Stimulated activated CD8-positive, alpha-beta memory T cell treated with anti-CD3 and anti-CD28 coated beads, Interleukin-15, amount 100 ng/mL, for 24 hours (primary cell): ENCODE measurements at places on chromosomes 5 and 9.

GRCh38 chr5:157947156-157947555 is 88.2 kb upstream of the CLINT1 start:
- no peak for DNase-seq

GRCh38 chr9:96599298-96599697 is 20.3 kb downstream of the CDC14B start:
- DNase-seq, result no peak

DNA sequence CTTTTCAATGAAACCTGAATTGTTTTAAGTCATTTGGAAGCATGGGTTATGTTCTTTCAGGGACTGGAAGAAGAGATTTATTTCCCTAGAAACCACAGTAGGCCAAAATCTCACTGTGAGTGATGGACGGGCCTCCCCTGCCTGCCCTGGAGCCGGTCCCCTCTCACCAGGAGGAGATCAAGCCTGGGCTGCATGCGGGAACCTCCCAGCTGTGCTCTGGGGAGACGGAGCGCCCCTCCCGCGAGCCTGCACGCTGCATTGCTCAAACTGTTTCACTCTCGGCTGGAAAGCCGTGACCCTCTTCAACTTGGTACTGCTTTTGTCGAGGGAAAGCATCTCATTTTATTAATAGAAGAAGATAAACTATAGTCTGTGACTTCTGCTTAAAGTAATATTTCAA is 85.4 kb downstream of the IRX2 start:
- DNase-seq, result no peak

- DNase-seq, result no peak
Observed at GRCh38 chr5:53469946-53470687, 10.3 kb upstream of the FST start.

- DNase-seq, result no peak
Observed at GRCh38 chr9:114212826-114213225, 57.5 kb downstream of the COL27A1 start.

DNA sequence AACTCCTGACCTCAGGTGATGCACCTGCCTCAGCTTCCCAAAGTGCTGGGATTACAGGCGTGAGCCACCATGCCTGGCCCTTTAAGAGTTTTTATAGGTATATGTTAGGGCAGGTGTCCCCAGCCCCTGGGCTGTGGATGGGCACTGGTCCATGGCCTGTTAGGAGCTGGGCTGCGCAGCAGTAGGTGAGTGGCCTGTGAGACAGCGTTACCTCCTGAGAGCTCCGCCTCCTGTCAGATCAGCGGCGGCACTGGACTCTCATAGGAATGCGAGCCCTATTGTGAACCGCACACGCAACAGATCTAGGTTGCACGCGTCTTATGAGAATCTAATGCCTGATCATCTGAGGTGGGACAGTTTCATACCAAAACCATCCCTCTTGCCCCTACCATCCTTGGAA is 173.4 kb downstream of the GOLPH3 start:
- no peak for DNase-seq

DNA sequence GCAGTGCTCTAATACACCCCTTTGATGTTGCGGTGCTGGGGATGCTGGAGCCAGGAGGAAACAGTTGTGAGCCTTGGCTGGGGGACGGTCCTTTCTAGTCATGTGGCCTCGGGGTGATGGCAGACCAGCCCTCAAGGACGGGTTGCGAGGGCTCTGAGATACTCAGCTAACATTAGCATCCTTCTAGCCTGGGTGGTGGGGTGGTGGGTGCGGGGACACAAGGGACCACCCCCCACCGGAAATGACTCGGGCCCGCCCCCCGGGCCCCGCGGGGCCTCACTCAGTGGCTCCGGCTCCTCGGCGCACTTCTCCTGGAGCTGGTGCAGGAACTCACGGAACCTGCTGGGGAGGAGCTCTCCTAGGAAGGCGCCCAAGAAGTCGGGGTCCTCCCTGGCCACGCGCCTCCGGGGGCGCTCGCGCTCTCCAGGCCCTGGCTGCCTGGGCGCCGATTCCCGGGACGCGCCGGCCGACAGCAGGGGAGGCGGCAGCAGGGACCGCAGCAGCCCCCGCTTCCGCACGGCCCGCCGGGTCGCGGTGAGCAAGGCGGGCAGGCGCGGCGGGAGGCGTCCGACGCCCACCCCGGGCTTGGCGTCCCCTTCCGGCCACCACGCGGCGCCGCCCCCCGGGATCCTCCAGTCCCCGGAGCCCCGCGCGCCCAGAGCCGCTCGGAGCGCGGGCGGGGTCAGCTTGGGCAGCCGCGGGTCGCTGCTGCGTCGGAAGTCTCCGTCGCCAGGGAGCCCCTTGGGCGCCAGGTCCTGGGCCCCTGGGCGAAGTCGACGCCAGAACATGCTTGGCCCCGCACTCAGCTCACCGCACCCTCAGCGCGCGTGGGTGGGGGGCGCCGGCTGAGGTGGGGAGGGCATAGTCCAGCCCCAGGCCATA is 873 bp downstream of the C9orf50 start:
- no peak for DNase-seq

- no peak for DNase-seq
Observed at GRCh38 chr5:169913479-169913878, 66.8 kb downstream of the INSYN2B start.

- no peak for DNase-seq
Observed at GRCh38 chr9:91395553-91396471, 27.8 kb downstream of the NFIL3 start.
